Effector memory CD8-positive, alpha-beta T cell (primary cell): ENCODE measurements at places on chromosomes 13 and 19.

- DNase-seq: no peak
Observed at GRCh38 chr13:30864433-30865122, 41.5 kb upstream of the MEDAG start.

GRCh38 chr13:38636073-38636472 is 50.8 kb upstream of the FREM2 start:
- no peak for DNase-seq

- DNase-seq: peak; percentile 94
Observed at GRCh38 chr19:1173845-1174809, at the start of gene SBNO2. SBNO2 (minus strand) TSS chr19:1174268; CDS start chr19:1154276, 19,992 bp downstream.

DNA sequence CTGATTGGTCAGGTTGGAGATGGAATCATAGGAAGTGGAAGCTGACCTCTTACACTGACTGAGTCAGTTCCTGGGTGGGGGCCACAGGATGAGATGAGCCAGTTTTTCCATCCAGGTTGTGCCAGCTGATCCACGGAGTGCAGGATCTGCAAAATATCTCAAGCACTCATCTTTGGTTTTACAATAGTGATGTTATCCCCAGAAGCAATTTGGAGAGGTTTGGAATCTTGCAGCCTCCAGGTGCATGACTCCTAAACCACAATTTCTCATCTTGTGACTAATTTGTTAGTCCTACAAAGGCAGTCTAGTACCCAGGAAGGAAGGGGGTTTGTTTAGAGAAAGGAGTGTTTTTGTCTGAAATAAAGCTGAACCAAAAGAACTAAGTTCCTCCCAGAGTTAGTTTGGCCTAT is 212.8 kb downstream of the SLITRK6 start:
- no peak for DNase-seq

DNA sequence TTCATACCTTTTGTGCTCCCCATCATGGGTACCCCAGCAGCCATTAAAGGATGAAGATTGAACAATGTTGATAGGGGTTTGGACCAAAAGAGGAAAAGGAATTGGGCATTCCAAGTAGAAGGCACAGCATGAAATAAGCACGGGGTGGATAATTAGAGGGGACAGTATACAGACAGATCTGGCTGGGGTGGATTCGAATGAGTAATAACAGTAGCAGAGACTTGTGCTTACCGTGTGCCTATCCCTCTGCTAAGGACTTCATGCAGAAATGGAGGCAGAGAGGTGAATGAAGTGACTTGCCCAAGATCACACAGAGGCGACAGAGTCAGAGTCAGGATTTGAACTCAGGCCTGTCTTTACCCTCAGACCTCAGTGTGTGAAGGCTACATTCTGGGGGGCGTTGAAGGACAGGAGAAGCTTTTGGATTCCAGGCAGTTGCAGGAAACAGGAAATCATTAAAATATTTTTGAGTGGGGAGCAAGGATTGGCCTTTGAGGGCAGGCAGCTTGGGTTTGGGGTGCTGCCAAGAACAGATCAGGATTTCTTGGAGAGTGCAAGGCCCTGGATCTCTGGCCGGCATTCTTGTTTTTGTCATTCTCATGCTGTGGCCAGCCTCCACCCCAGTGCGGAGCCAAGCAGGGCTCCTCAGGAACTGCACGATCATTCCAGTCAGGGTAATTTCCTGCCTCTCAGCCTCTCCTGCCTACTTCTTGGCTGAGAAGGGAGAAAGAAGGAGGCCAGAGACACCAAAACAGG is 18.7 kb downstream of the PAF1 start:
- no peak for DNase-seq

DNA sequence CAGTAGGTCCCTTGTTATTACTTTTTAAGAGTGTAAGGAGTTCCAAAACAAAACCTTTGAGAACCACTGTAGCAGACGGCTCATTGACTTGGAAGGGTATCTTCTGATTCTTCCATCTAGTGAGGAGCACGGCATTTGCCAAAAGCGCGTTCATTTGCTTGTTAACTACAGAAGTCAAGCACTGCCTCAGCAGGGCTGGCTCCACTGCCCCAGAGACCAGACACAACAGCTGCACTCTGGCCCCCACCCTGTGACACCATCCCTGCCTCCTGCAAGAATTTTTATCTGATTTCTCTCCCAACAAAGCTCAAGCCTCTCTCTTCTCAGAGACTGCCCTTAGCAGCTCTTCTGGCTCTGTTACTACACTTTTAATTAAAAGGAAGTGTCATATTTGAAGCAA is 20.7 kb upstream of the XPO4 start:
- no peak for DNase-seq

- DNase-seq: no peak
Observed at GRCh38 chr19:46559203-46559602, 41.9 kb upstream of the CALM3 start.
